Spinal cord (tissue), 10 donors: ENCODE measurements at places on chromosomes 6 and 20.

DNA sequence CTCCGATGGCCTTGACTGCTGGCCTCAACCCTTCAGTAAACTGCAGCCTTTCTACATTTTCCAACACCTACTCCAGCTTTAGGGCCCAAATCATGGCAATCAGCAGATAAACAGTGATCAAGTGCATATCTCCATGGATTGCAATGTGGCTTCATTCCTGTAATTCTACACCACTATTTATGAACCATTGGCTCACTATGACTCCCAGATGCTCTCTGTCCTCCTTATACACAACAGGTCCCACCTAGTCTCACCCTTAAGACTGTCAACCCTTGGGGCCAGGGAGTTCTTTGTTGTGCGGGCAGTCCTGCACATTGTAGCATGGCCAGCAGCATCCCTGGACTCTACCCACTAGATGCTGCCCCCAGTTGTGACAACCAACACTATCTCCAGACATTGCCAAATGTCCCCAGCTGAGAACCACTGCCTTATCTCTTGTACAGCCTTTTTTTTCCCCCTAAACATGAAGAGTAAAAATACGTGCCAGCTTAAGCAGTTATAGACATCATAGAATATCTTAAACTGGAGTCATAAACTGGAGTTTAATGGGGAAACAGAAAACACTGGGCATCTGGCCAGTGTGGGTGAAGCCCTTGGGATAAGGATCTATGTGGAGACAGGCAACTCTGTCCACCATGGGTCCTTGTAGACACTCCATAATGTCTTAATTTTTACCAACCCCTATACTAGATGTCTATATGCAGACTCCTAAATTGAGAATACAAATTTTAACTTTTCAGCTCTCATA lies 21.1 kb downstream of the MRPL14 start:
- no peak for DNase-seq

GRCh38 chr6:54959820-54960219 lies 113.2 kb downstream of the FAM83B start:
- DNase-seq, result no peak

DNA sequence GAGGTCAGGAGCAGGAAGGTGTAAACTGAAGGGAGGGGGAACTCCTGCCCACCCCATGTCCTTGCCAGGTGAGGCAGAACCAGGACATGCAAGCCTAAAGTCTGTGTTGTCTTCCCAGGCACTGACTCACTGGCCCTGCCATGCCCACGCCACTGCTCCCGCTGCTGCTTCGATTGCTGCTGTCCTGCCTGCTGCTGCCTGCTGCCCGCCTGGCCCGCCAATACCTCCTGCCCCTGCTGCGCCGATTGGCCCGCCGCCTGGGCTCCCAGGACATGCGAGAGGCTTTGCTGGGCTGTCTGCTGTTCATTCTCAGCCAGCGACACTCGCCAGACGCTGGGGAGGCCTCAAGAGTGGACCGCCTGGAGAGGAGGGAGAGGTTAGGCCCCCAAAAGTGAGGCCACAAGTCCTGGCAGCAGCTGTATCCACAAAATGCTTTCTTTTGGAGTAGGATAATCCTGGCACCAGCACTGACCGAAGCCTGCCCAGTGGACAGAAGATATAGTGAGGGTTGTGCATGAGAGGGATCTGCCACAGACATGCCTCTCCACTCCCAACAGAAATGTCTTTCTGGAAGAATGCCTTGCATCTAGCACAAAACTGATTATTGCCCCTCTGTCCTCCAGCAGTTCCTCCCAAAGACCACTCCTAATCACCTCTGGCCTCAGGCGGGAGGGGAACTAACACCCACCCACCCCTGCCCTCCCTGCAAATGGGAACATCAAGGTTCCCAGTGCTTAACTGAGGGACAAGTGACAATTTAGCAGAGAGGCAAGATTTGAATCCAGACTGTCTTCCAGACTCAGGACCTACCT lies 812 bp downstream of the MYMX start:
- DNase-seq, result no peak

GRCh38 chr20:56924292-56925081 lies 295.4 kb downstream of the TFAP2C start:
- DNase-seq, result peak; percentile 13

DNA sequence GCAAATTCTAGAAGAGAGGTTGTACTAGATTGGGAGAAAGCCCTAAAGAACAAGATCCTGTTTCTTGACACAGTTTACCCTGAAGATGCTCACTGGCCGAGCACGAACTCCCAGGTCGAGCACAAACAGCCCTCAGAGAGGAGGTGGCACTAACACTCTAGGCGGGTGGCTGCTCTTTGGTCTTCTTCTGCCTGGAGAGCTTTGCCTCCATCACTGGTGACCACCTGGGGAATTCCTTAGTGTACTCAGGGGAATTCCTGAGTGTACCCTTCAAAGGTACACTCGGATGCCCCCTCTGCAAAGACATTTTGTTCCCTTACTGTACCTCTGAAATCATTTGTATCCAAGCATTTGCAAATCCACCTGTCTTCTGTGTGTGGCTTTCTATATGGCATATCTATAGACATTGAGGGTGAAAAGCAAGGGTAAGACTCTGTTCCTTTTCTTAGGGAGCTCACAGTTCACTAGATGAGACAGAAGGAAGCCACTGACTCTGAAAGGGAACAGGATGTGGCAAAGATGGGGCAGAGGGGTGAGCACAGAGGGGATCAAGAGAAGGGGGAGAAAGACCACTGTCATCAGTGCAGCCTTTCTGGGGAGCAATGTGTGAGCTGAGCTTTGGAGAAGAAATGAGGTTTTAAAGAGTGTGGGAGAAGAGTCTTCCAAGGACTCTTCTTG lies 169.8 kb upstream of the PROKR2 start:
- no peak for DNase-seq

DNA sequence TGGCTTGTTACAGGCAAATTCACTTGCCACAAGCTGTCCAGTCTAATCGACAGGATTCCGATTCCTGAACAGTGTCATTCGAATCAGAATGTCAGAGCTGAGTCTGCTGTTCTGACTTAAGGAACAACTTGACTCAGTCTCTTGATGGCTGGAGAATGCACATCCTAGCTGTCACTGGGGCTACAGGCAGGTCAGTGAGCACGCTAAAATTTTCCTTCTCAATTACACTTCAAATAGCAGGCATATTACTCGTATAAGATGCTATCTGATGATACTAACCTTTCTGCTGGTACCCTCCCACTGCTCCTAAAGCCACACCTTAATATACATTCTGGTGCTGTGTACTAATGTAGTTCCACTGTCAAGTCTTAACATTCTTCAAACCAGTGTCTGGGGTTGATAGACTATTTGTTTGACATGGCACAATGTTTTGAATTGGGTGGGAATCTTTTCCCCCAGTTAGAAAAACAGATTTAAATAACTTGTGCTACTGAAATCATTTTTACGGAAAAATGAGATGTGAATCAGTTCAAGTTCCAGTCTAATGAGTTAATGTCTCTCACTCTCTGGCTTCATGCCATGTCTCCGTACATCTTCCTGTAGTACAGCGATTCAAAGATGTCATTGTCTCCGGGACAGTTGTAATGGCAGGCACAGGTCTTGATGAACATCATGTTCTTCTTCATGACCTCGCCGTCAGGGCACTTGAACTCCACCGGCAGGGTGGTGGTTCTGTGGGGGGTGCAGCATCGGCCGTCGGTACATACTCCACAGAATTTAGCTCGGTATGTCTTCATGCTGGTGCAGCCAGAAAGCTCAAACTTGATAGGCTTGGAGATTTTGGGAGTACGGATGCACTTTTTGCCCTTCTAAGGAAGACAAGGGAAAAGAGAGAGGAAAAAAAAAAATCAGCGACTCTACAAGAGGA lies 2.2 kb downstream of the CCN2 start:
- no peak for DNase-seq

DNA sequence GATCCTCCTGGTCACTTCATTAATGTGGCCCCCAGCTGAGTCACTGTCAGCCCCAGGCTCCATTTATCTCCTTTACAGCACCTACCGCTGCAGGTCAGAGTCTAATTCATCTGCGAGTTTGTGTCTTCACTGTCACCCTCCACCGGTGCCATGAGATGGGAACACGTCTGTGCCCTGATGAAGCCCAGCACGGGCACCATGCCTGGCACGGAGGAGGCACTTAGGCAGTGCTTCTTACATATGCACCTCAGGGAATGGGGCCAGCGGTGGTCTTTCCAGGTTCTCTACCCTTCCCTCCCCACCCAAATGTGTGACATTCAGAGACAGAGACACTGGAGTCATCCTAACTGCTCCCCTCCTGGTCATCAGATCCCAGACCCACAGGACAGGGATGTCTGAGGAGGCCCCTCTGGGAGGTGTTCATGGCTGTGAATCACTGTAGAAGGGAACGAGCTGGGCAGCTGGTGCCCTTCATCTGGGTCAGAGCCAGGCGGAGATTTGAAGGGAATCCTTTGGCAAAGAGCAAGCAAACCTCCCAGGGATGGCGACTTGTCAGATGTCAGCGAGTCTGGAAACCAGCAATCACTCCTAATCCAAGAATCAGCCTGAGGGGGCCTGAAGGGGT lies 364.6 kb downstream of the PREX1 start:
- no peak for DNase-seq

DNA sequence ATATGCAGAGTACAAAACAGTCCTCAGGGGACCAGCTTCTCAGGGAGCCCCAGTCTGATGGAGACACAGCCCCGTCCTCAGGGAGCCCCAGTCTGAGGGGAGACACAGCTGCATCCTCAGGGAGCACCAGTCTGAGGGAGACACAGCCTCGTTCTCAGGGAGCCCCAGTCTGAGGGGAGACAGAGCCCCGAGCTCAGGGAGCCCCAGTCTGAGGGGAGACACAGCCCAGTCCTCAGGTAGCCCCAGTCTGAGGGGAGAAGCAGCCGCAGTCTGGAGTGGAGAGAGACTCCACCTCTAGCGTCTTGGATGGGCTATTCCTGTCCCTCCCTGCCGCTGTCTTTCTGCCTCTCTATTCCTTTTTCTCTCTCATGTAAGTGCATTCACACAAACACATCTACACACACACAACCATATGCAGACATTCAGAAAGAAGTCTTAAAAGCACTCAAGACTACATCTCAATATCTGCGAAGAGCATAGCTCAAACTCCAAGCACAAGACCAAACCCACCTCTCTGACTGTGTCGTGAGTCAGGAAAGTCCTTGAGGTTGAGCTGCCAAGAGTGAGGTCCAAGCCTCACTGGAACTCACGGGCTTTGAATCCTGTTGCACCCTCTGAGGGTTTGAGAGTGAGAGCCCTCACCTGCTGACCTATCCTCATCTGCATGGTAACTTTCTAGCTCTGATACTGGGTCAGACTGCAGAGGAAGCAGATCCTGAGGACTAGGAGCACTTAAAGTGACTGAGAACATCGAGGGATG lies 53.1 kb upstream of the SAYSD1 start:
- no peak for DNase-seq

GRCh38 chr6:133726188-133726587 lies 162.7 kb upstream of the TCF21 start:
- no peak for DNase-seq

GRCh38 chr6:2990248-2990931 lies 9.3 kb upstream of the NQO2 start:
- DNase-seq, result peak; percentile 65

DNA sequence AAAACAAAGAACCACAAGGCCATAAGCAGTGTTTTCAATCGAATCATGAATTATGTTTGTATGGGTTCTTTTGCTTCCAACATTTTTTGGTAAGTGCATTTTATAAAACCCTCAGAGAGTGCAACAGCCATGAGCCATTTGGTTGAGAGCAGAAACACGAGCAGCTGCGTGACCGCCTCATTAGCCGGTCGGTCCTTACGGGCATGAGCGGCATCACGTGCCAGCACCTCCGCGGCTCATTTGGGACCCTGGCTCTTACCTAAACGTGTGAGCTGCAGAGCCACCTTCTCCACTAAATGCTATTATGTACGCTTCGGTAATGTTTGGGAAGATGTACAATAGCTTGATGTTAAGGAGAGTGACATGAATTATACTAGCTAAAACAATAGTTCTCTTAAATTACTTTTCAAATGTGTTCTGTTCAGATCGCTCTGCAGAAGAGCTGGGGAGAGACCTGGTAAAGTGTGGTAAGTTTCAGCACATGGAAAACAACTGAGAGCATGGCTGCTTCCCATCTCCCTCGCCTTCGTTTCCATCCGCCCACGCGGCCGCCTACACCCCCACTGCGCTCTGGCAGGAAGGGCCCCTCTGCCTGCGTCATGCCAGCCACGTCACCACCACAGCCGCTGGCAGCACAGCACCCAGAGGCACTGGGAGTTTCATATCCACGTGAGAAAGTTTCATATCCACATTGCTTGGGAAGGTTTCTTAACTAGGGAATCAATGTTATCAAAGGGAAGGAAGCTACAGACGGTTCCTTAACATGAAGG lies 23.7 kb upstream of the PDE10A start:
- peak; percentile 57 for DNase-seq

- no peak for DNase-seq
Observed at GRCh38 chr6:43803783-43804549, 34.0 kb downstream of the VEGFA start.

- no peak for DNase-seq
Observed at GRCh38 chr6:32718879-32719278, 22.3 kb upstream of the HLA-DQA2 start.

GRCh38 chr20:25203871-25204320 lies 8.4 kb downstream of the ENTPD6 start:
- no peak for DNase-seq

DNA sequence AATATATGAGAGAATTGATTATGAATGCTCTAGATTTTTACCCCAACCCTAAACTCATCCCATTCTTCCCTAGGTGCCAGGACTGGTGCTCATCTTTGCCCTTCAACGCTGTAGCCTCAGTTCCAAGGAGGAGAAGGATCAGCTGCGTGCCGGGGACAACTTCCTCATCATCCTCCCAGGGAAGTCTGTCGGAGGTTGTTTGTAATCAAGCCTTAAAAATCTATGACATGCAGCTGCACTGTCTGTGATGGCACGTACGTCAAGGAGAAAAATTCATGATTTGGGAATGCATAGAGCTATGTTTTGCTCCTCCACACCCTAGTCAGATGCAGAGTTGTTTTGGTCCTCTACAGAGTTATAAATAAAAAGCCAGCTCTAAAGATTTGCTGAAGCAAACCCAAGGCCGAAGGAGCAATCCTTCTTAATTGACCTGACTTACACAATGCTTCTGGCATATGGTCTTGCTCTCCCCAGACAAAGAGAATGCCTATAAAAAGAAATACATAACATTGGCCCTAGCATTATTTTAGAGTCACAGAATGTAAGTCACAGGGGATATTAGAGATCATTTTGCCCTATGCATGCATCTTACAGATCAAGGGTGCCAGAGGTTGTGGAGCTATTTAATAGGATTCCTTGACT lies 244.2 kb downstream of the HIVEP2 start:
- DNase-seq, result no peak
